ENCODE measurements at places on chromosomes 13 and 19. TPM values are rescaled to one million over a fixed set of nuclear protein-coding genes. Genes with fewer than 3 reads are reported as not detected.
A peak's percentile ranks its signal among the peaks of the same experiment; 100 is the strongest.

DNA sequence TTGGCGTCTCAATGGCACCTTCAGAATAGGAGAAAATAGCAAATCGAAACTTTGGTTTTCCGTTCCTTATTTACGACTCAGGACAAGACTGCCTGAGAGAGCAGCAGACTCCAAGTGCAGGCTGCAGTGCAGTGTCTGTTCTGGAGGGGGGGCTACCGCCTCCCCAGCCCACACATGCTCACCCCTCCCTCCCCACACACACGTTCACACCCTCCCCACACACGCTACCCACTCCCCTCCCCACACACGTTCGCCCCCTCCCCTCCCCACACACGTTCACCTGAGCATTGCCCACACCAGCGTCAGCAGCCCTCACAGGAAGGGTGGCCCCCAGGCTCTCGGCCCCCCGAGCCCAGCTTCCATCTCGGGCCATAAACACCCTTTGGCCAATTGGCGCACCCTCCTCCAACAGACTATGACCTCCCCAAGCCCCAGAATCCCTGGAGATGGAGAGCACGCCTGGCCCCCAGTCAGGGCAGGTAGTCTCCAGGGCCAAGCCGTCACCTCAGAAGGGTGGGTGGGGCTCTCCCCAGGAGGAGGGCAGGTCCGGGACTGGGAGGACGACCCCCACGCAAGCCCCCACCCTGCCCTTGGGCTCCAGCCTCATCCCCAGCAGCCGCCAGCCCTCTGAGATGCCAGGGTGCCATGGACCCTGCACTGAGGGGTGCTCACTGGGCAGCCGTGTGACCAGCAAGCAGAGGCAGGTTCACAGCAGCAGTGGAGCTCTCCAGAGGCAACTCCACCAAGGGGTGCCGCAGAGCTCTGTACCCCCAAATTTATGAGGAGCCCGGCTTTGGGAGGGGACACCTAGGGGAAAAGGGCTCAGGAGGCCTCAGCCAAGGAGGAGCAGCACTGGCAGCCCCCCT lies 27.5 kb downstream of the RASA3 start:
- no peak for DNase-seq

GRCh38 chr19:41951686-41952172 lies 7.4 kb downstream of the RABAC1 start:
- peak; percentile 65 for DNase-seq

DNA sequence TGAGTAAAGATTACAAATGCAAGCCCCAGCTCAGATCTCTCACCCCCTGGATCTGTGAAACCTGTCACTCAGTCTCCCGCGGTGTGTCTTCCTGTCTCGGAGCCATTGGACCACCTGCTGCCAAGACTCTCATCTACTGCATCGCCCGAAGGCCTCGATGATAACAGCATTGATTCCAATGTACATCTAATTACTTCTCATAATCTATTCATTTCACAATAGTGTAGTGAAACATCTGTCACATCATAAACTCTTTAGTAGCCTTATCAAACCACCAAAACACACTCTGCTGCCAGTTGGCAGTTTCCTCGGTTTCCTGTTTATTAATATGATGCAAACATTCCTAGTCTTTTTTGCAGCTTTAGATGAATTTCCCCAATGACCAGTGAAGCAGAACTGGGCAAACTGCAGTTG lies 220.3 kb downstream of the POU4F1 start:
- DNase-seq, result no peak

GRCh38 chr13:112575675-112576074 lies 12.3 kb downstream of the TUBGCP3 start:
- DNase-seq, result no peak

IRS2 gene
- polyA plus RNA-seq, result 1.9 TPM
